NCI-H2081 treated with DMSO at 0.1 percent for 48 hours (cell line): ENCODE measurements at places on chromosomes 13 and 19.

DNA sequence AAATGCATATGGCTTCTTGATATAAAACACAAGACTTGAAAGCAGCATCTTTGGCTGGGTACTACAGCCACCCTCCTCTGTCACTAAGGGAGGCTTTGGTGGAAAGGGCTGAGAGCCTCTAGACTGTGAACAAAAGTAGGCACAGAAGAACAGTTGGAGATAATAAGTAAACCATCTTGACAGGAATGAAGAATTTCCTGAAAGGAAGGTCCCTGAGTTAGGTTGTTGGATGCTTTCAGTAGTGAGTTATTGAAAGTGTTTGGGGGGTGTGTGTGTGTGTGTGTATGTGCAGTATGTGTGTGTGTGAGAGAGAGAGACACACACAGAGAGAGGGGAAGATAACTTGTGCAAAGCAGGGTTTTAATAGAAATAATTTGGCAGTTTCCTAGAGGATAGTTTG is 38.2 kb downstream of the ALOX5AP start:
- DNase-seq, result no peak

- DNase-seq, result no peak
Measured at GRCh38 chr19:15287496-15287895, 44.8 kb downstream of the BRD4 start.

DNA sequence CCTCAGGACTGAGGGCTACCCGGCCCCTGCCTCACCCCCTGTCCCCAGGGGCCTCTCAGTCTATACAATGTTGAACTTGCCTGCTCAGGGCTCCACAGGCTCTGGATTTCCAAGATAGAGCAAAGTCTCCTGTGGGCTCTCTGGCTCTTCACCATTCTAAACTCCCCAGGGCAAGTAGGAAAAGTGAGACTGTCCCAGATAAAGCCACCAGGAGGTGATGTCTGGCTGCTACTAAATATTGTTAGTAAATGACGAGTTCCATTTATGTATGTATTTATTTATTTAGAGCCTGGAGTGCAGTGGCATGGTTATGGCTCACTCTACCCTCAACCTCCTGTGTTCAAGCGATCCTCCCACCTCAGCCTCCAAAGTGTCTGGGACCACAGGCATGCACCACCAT is 73.6 kb upstream of the SIAH3 start:
- no peak for DNase-seq

DNA sequence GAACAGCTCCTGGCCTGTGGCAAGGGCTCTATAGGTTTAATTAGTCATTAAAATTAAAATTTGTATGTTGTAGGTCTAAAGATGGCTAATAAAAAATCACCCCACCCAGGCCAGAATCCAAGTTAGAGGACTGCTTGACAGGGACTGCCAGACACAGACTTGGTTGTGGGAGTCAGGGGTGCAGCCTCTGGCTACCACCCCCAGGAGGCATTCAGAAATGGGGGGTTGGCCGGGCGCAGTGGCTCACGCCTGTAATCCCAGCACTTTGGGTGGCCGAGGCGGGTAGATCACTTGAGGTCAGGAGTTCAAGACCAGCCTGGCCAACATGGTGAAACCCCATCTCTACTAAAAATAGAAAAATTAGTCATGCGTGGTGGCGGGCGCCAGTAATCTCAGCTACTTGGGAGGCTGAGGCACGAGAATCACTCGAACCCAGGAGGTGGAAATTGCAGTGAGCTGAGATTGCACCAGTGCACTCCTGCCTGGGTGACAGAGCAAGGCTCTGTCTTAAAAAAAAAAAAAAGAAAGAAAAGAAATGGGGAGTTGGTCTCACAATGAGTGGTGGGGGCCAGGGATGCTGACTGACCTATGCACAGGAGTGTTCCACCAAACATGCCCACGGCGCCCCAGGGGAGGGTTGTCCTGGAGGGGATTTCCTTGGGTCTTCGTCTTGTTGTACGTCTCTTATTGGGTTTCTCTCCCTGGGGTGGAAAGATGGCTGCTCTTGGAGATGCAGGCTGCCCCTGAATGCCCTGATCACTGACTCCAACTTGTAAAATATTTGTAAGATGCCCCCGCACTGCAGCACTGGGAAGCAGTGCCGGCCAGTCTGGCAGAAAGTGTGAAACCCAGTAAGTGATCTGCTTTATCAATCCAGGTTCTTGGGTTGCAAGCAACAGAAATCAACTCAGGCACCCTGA is 68.8 kb downstream of the SIPA1L3 start:
- no peak for DNase-seq

GRCh38 chr13:98273824-98274742 is 97.0 kb upstream of the RNF113B start:
- peak; percentile 7 for DNase-seq

DNA sequence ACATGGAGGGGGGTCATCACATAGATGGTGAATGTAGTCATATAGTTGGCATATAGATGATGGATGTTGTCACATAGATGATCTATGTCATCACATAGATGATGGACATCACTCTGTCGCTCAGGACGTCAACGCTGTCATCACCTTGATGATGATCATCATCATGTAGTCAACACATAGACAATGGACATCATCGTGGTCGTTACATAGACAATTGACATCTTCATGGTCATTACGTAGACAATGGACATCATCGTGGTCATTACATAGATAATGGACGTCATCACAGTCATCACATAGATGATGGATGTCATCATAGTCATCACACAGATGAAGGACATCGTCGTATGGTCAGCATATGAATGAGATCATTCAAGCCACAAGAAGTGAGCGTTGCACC is 28.6 kb upstream of the SLC15A1 start:
- DNase-seq, result no peak

DNA sequence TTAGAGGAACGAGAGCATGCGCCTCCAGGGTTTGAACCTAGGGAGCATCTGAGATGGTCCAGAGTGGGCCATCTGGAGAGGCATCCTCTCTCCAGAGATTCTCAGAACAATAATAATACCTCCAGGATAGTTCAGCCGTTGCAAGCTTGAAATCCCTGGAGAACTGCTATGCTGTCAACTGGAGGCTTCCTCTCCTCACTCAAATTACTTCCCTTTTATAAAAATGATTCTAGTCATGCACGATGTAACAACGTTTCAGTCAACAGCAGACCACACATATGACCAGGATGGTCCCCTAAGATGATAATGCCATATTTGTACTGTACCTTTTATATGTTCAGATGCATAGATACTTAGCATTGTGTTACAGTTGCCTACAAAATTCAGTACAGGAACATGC is 108.7 kb downstream of the SHISA2 start:
- DNase-seq, result no peak

DNA sequence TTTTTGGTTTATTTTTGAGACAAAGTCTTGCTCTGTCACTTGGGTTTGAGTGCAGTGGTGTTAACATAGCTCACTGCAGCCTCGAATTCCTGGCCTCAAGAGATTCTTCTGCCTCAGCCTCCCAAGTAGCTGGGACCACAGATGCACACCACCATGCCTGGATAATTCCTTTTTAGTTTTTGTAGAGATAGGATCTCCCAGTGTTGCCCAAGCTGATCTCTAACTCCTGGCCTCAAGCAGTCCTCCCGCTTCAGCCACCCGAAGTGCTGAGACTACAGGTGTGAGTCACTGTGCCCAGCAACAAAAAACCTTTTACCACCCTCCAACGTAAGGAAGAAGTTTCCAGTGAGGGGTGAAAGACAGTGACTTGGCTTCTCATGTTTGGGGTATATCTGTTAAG is 81.1 kb upstream of the TSHZ3 start:
- DNase-seq, result no peak

- no peak for DNase-seq
Measured at GRCh38 chr19:28607066-28607583, 605.8 kb downstream of the UQCRFS1 start.

- DNase-seq, result no peak
Measured at GRCh38 chr13:59665732-59666131, 498.0 kb downstream of the DIAPH3 start.

GRCh38 chr13:78047151-78047550 is 128.5 kb upstream of the EDNRB start:
- no peak for DNase-seq

- no peak for DNase-seq
Measured at GRCh38 chr13:33250609-33251008, 34.9 kb downstream of the STARD13 start.

DNA sequence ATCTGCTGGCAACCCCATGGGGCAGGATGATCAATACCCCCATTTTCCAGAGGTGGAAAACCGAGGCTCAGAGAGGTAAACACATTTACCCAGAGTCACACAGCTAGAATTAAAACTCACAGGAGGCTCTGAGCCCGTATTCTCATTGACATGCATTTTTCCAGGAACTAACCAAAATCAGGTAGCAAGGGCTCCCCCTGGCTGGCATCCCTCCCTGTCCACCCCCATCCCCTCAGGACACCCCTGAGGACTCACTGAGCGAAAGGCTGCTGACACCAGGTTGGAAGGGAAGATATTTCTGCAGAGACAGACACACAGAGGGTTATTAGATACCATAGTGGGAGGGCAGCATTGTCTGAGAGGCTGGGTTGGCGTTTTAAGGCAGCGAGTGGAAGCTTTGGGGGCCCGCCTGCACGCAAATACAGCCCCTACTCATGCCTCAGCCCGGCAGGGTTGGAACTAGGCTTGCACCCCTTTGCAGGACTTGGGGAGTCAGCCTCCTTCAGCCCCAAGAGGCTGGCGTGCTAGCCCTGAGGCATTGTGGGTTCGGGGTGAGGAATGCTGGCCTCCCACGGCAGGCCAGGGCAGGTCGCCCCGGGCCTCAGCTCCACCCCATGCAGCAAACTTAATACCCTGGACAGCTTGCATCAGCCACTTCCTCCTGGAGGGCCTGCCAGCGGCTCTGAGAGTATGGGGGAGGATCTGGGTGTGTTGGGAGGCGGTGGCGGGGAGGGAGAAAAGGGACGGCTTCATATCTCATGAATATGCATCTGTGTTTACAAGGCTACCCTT is 3.9 kb downstream of the SLC1A5 start:
- no peak for DNase-seq

DNA sequence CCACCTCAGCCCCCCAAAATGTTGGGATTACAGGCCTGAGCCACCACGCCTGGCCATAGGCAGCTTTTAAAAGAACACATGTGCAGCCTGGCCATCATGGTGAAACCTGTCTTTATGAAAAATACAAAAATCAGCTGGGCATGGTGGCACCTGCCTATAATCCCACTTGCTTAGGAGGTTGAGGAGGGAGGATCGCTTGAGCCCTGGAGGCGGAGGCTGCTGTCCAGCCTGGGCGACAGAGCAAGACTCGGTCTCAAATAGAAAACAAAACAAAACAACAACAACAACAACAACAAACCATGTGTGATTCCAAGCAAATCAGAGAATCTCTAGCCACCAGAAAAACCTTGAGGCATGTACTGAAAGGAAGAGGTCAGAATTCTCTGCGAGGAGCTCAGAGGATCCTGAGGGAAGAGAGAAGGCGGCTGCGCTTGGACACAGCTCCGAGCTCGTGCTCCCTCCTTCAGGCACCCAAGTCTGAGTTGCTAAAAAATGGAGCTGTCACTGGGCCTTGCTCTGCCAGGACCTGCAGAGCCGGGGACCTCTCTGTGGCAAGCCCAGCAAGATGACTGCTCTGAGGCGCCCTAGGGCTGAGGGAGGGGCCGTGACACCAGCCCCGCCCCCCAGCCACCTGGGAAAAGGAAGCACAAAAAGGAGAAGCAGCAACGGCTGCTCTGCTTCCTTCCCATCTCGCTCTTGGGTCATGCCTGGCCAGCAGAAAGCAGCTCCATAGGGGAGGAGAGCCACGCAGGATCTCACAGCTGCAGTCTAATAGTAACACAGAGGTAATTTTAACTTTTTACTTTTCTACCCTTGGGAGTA is at the start of gene ARL11:
ARL11 (plus strand) TSS at position 677 of the 822 bp plus-strand sequence. CDS start 1,941 bp downstream, outside the sequence.
- no peak for DNase-seq

- DNase-seq, result no peak
Measured at GRCh38 chr13:36718686-36719085, 44.9 kb downstream of the SERTM1 start.

- no peak for DNase-seq
Measured at GRCh38 chr19:41144403-41144802, 30.2 kb downstream of the CYP2F1 start.

GRCh38 chr19:47018923-47019322 is 714 bp upstream of the NPAS1 start:
- no peak for DNase-seq

GRCh38 chr19:13951799-13952153 is 533 bp upstream of the DCAF15 start:
- no peak for DNase-seq

DNA sequence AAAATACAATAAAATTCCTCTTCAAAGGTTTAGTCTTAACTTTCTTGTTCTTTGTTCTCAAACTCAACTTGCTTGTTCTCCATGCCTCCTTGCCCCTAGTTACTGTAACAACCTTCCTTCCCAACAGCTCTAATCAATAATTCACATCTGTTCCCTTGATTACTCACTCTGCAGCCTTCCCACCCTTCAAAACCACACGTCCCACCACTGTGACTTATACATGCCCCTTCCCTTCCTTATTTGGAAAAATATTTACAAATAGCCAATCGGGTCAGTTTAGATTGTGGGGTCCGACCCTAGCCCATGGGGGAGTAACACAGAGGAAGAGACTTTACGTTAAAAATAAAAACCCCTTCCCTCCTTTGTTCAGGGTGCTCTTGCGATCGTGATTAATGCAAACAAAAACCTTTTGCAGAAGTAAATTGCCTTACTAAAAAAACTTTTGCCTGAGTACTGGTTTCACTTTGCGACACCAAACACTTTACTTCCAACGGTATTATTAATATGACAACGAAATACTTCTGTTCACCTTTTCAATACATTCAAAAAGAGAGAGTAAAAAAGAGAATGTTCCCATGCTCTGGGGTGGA is 512 bp upstream of the ZNF93 start:
- no peak for DNase-seq

DNA sequence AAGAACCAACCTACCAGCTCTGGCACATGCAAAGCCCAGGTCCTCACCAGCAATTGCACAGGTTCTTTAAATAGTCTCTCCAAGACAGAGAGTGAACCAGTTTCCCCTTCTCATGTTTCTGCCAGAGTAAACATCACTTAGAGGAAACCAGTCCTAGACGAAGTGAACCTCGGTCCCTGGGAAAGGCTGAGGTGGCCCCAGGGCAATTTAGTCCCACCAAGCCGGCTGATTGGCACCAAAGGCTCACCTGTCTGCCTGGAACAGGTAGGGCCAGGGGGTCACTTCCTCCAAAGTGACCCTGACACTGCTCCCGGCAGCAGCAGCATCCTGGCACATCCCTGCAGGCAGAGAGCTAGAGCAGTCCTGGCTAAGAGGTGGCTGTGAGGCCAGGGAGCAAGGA is 122.9 kb upstream of the ZNF507 start:
- DNase-seq, result no peak

GRCh38 chr13:99027260-99027659 is 49.4 kb upstream of the DOCK9 start:
- DNase-seq, result no peak

DNA sequence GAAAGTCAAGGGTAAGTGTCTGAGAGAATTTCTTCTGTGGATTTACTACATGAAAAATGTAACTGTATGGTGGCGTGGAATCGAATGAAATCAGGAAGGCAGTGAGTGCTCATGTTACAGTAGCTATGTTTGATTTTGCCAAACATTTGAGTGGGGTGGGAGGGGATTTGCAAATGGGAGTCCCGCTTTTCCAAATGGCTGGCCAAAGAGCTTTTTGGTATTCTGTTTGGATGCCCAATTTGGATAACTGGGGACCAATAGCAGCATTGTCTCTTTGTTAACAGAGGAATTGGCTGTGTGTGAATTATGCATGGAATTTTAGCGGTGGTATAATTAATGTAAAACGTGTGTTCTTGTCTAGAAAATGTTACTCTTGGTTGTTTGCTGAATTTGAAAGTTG is 17.8 kb downstream of the HNRNPM start:
- DNase-seq, result no peak
